ENCODE measurements at places on chromosomes 13 and 19. TPM values are rescaled to one million over a fixed set of nuclear protein-coding genes. Genes with fewer than 3 reads are reported as not detected.

GRCh38 chr13:91313103-91313502, 34.4 kb upstream of the MIR17HG start:
- peak; percentile 51 for DNase-seq

DNA sequence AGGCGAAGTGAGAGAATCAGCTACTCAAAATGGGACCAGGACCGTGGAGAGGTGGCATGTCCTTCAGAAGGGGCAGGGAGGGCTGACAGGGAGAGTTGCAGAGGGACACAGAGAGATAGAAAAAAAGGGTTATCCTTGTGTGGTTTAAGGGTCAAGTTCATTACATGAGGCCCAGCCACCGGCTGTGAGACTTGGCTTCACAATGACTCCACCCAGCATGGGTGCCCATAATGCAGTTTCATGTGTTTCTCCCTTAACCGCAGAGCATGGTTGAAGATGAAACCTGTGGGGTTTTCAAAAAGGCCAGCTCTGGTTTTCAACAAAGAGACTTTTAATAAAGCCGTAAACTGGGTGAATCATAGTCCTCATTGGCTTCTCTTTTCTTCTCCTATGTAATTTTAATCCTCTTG, 164.6 kb downstream of the KLF5 start:
- DNase-seq: no peak

DNA sequence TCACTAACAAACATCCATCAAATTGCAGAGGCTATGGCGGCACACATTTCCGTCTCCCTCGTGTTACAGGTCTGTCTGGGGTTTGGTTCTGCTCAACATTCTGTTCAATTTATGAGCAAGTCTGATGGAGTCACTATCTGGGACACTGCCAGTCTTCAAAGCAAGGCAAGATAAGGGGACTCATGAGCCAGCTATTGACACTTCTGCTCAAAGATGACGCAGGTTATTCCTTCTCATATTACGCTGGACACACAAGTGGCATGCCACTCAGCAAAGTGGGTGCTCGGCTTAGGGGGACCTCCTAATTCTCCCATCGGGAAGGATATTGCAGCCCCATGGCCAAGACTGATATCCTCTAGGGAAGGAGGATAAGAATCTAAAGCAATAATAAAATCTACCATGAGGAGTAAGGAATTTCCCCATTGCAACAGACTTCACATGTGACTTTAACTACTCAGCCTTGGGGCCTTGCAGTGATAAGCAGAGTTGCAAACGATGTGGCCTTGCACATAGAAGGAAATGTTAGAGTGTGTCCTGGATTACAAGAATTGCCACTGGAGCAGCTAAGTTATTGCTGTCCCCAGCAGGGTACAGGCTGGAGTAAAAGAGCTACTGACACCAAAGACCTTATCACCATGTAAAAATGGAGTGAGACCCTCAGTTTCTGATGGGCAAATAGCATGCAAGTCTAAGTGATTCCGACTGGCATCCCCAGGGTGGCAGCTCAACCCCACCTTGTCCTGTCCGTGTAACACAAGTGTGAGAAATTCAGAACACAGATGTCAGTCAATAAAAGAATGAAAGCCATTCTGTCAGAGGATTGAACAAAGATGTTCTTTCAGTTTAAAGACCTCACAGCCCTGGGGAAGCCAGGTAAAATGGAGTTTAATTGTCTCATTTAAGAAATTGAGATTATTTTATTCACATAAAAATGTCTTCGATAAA, 306.1 kb downstream of the IRS2 start:
- DNase-seq: no peak

DNA sequence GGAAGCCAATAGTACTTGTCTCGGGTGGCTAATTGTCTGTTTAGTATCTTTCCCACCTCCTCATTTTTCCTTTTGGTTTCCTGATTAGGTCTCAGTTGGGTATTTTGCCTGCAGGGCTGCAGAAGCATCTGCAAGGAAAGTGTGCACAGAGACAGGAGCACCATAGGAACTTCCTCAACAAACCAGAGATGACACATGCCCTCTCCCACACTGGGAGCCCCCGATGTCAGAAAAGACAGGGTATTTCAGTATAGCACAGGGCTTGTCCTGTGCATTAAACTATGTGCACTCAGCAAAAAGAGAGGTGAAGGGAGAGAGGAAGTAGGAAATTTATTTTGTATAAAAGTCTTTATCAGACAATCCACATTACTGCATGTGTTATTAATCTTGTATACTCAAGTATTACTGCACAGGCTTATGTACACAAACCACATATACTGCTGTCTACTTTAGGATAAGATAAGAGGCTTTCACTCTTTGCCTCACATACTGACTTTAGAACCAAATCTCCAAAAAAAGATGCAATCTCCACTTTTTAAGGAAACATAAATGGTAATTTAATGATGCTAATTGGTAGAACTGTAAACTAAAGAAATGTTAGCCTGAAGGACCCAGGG, 501.0 kb downstream of the FOXO1 start:
- no peak for DNase-seq

DNA sequence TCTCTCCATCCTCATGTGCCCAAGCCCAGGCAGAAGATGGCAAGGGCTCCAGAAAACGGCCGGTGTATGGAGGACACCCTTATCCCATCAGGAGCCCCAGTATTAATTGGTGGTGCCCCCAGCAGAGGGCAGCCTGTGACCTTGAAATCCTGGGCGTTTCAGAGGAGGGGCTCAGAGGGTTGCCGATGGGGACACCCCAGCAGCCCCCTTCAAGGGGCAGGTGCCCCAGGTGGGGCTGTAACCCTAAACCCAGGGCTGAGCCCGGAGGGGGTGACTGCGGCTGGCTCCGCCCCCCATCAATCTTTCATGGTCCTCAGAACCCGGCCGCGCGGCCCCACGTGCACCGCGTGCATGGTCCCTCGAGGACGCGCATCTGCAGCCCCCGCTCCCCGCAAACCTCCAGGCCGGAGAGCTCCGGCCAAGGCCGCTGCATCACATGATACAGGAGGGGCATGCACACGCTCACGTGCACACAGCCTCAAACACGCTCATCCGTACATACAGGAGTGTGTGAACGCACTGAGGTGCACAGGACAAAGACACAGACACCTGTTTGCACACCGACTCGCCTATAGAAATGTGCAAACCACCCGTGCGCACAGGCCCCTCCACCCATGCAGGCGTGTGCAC, 949 bp downstream of the RAB3A start:
- no peak for DNase-seq

DNA sequence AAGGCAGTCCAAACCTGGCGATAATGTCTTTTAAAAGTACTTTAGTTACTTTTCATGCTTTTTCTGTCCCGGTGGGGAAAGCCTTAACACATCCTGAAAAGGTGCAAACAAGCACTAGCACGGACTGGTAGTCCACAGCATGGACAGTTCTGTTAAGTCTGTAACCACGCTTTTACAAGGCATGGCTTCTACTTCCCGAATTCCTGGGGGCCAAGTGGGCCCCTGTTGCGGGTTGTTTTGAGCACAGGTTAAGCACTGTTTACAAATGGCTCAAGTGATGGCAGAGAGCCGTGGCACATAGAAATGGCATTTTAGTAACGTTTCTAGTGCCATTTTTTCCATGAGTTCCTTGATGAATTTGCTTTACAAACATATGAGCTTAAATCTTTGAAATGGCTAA, 37.6 kb downstream of the ZNF493 start:
- DNase-seq: no peak

GRCh38 chr19:57887195-57887941, 1.5 kb downstream of the ZNF814 start:
- DNase-seq: no peak

The ZIC2 gene
- not detected for total RNA-seq

The ZGLP1 gene
- total RNA-seq: 6.4 TPM

The CD70 gene
- 48.5 TPM for total RNA-seq

The ZNRF4 gene
- not detected for total RNA-seq

The SLC8A2 gene
- total RNA-seq: not detected

Data from B cell (primary cell).